Large intestine (tissue), 12 donors: ENCODE measurements at places on chromosomes 5 and 9.
A peak's percentile ranks its signal among the peaks of the same experiment; 100 is the strongest.

GRCh38 chr5:179318221-179318955, 26.9 kb downstream of the ADAMTS2 start:
- no peak for DNase-seq

GRCh38 chr9:133075925-133076630, 14.3 kb downstream of the CEL start:
- DNase-seq, result peak; percentile 55

DNA sequence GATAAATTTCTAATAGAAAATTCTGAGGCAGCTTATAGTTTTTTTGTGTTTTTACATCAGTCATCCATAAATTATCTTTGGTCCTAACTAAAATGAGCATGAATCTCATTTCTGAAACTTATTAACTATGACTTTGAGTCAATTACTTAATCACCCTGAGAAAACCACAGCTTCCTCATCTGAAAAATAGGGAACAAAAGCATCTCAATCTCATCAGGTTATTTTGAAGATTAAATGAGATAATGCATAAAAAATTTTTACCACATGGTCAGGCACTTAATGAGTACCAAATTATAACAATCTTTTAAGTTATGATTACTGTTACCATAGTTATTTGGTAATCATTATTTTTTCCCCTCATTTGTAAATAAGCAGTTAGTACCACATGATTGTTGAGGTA, 279.1 kb downstream of the MAST4 start:
- DNase-seq, result no peak

- DNase-seq, result no peak
Observed at GRCh38 chr5:25568989-25569625, 924.3 kb upstream of the CDH10 start.

- no peak for DNase-seq
Observed at GRCh38 chr5:74149395-74149794, 491.1 kb downstream of the ENC1 start.

- no peak for DNase-seq
Observed at GRCh38 chr9:83330207-83331196, 207.7 kb downstream of the FRMD3 start.

- no peak for DNase-seq
Observed at GRCh38 chr5:57734296-57734695, 251.7 kb upstream of the ACTBL2 start.

DNA sequence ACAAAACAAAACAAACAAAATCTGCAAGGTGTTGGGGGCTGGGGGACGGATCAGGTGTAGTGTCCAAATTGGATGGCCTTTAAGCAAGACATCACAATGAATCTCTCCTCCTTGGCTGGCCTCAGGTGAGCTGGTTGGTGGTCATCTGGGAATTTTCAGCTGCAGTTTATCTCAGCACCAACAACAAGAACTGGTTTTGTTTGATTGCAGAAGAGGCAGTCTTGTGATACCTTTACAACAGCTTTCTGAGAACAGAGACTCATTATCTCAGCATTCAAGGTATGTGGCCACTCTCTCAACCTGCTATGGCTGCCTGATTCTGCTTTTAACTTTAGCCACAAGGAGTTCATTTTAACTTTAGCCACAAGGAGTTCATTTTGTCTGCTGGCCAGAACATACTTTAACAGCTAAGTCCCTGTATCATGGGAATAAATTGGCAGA, 1543.4 kb downstream of the EFNA5 start:
- peak; percentile 7 for DNase-seq

DNA sequence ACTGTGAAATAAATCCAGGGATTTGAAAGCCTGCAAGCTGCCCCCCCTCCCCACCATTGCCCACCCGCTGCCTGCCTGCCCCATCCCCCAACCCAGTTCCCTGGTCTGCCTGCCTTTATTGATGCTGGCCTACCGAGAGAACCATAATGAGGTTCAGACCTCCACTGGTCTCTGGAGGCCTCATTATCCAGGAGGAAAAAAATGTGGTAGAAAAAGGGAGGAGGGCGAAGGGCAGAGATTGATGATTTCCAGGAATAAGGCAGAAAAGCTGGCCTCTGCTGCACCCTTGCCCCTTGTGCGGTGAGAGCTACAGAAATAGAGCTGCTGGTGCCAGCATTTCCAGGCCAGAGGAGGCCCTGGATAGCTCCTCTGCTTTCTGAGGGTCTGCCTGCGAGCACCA, 216.1 kb downstream of the PAPPA start:
- no peak for DNase-seq

DNA sequence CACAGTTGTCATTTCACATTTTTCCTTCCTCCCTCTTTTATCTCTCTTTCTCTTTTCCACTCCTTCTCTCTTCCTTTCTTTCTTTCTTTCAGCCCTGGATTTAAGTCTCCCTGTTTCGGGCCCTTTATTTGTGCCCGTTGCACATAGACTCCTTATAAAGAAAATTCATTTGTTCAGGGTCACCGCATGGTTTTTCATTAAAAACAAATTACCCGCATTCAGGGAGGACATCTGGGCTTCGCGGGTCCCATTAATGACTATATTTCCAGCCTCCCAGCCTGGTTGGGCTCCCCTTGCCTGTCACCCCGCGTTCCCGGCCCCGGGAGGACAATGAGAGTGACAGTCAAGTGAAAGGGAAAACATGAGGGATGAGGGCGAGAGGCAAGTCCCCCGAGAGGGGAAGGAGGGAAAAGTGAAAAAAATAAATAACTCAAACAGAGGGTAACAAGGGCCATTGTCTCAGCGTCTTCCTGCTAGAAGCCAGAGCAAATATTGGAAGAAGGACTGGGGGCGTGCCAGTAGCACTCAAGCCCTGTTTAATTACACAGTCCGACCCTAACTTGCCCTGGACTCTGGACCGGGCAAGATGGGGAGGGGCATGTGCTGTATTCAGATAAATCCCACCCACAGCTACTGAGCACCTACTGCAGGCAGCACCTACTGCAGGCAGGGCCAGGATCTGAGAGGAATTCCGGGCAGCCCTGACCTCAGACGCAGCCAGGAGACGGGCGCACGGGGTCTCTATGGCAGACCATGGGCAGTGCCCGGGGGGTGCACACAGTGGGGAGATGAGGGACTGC, 166.2 kb downstream of the PAX5 start:
- peak; percentile 66 for DNase-seq

GRCh38 chr9:37212435-37212834, 92.1 kb downstream of the ZCCHC7 start:
- no peak for DNase-seq

- DNase-seq, result no peak
Observed at GRCh38 chr9:133477992-133478850, 678 bp downstream of the SLC2A6 start.

GRCh38 chr9:27537027-27537435, 7.4 kb upstream of the MOB3B start:
- no peak for DNase-seq

GRCh38 chr9:77092536-77092935, 73.1 kb downstream of the FOXB2 start:
- DNase-seq, result no peak

- no peak for DNase-seq
Observed at GRCh38 chr9:18618862-18619261, 144.9 kb downstream of the ADAMTSL1 start.

DNA sequence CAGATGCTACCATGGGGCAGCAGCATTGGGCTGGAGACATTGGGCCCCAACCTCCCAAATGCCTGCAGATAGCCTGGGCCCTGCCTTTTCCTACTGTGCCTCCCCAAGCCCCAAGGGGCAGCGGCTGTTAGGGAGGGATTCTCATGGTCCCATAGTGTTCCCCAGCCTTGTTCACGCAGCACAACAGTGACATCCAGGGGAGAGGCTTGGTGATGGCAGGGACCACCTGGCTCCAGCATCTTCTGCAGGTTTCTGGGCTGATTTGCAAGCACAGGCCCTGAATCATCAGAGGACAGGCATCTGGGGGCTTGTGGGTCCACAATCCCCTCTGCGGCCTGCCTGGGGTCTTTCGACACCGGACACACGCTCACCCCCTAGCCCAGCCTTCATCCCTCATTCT, 354.6 kb downstream of the SLIT3 start:
- DNase-seq, result no peak

- DNase-seq, result no peak
Observed at GRCh38 chr5:126503602-126504104, 80.4 kb downstream of the GRAMD2B start.

- DNase-seq, result no peak
Observed at GRCh38 chr9:128288273-128289004, 12.4 kb downstream of the SWI5 start.

DNA sequence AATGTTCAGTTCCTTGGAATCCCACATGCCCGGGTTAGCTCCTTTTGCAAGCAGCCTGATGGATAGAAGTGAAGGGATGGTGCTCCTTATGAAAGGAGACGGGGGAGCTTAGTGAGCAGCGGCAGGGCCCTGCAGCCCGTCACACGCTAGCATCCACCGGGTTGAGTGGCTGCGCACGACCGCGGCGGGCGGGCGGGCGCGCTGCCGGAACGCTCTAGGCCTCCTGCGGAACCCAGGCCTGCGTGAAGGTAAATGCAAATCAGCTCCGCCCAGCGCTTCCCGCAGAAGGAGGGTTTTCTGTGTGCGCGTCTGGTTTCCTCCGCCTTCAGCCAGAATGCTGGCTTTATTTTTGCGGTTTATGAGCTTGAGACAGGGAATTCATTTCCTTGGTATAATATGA, 19.8 kb downstream of the IL12B start:
- peak; percentile 19 for DNase-seq

DNA sequence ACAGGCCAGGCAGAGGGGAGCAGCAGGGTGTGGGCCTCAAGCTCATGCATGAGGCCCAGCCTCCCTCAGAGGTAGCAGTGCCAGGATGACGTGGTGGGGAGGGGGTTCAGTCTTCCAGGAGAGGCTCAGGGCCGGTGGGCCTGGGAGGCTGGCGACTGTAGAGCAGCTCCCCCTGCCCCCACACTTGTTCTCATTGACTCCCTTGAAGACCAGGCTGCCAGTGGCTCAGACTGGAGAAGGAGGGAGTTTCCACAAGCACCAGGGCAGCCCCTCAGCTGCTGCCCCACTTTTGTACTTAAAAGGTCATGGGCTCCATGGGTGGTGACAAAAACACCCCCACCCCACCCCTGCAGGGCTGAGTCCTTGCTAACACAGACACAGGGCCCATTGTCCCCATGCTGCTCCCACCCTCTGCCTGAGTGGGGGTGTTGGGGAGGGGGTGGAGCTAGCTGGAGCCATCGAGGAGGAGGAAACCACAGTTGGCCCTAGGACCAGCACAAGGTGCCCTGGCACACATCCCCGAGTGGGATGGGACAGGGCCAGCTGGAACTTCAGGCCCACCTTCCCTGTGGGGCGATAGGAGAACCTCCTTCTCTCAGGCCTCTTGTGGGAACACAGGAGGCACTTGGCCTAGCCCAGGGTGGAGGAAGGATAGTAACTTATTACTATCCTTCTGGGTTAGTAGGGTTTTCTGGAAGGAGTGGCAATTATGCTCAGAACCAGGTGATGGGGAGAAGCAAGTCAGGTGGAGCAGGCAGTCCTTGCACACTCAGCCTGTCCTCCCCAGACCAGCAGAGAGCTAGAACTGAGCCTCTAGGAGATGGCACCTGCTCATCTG, 10.7 kb downstream of the PDLIM4 start:
- no peak for DNase-seq

DNA sequence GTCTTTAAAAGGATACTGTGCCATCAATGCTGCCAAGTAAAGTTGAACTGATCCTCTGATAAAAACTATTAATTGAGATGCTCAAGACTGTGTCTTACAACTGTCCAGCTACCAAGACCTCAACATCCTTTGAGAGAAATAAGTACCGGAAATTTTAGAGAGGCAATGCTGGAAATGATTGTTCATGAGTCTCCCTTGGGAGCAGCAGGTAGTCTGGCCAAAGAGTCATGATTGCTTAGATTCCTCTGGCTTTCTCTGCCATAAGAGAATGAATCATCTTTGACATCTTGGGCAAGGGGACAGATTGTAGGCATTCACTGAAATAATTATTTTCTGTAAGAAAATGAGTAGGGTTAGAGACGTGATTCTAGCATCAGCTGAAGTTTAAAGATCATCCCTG, 466.6 kb upstream of the DAB2 start:
- no peak for DNase-seq

GRCh38 chr5:116646611-116647289, 72.1 kb upstream of the SEMA6A start:
- DNase-seq, result no peak

DNA sequence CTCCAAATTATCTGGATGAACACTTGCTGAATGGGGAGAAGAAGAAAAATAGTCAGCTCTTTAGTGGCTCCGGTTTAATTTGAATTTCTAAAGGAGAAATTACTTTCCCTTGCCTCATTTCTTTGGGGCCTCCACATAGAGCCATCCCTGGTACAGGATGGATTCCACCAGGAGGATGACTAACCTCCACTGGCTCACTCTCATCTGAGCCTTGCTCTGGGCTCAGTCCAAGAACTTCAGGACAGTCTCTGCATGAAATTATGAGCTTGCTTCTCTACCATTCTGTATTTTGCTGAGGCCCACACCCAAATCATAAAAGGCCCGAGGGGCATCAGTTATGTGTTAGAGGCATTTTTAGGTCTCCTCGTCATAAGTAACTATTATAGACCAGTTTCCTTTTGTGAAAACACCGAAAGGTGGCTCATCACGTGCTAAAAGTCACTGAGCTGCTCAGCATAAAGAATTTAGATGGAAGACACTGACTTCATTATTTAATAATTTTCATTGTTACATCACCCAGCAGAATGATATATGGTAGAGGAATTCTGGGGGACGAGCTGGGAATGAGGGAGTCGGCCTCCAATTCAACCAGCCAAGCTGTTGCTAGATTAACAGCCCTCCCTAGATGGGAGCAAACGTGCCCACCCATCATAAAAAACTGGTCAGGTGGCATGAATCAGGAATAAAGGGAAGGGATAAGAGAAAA, 222.1 kb downstream of the TARS1 start:
- DNase-seq, result no peak

GRCh38 chr5:53002491-53002890, 13.3 kb downstream of the ITGA2 start:
- no peak for DNase-seq

- no peak for DNase-seq
Observed at GRCh38 chr9:26169708-26170107, 491.5 kb upstream of the TUSC1 start.

GRCh38 chr9:132411091-132411508, 1.1 kb downstream of the CFAP77 start:
- peak; percentile 55 for DNase-seq

DNA sequence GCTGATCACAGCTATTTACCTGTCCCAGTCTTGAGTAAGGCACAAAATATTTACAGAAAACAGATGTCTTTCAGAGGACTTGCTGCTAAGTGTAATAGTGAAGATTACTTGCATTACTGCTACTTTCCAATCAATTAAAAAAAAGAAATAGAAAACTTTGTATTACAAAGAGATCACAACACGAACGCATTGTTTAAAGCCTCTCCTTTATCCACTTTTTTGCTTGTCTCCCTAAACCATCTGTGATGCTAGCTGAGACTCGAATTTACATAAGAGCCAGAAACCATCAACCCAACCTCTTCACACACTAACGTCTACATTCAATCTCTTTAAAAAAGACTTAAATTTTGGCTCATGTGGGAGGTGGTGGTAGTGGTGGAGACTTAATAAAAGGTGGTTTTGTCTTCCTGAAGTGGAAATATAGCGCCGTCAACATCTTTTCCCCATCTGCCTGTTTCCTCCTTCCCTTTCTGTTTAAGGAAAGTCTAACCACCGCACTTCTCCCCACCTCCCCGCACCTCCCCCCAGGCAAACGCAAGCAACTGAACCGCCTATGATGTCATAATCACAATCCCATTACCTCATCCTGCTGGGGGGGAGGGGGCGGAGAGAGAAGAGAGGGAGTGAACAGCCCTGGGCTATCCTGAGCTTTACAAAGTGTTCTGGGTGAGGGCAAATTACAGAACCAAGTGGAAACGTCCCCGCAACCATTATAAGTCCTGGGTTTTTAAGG, 948 bp upstream of the FAM53C start:
- DNase-seq, result peak; percentile 75

GRCh38 chr9:90815944-90816357, 14.3 kb downstream of the SYK start:
- no peak for DNase-seq

GRCh38 chr5:51632793-51633192, 249.5 kb downstream of the ISL1 start:
- no peak for DNase-seq
